ENCODE measurements at places on chromosomes 3 and 15.

- no peak for DNase-seq
These were observed 421.4 kb downstream of the SHQ1 start for GRCh38 chr3:72426618-72427397.

DNA sequence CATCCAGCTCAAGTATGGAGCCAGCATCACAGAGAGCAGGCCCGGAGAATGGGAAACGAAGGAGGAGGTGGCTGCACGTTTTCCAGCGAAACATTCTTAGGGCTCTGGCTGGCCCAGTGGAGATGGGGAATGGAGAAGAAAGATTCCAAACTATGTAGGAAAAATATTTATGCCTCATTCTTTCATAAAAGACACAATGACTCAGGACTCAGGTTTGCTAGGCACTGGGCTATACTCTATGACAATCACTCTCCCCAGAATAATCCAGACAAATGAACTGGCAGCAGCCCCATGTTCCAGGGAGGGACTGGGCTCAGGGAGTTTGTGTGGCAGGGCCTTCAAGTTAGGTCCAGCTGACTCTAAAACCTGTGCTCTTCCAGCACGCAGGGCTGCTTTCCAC lies 110.8 kb upstream of the RAD18 start:
- peak; percentile 63 for DNase-seq

DNA sequence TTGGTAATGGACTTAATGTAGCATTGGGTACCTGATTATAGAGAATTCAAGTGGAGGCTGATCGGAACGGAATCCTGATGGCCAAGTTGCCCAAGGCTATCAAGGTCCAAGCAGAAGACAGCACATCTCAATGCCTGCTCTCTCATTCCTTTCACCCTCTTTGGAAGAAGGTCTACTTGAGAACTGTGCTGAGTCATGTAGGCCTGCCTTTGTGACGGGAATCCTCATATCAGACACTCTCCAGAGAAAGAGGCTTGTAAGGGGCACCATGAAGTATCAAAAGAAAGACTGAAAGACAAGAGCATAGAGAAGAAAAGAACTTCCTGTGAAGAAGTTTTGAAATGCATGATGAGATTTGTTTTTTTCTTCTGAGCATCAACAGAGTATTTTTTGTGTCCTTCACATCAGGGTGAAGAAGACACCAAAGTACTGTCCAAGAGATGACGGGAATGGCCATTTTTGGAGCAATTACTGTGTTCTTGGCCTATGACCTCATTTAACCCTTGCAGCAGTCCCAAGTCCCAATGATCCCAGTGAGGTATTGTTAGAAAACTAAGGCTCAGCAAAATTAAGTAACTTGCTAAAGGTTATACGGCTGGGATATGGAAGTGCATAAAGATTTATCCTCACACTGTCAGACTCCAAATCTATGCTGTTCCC lies 13.2 kb upstream of the LARP6 start:
- no peak for DNase-seq

DNA sequence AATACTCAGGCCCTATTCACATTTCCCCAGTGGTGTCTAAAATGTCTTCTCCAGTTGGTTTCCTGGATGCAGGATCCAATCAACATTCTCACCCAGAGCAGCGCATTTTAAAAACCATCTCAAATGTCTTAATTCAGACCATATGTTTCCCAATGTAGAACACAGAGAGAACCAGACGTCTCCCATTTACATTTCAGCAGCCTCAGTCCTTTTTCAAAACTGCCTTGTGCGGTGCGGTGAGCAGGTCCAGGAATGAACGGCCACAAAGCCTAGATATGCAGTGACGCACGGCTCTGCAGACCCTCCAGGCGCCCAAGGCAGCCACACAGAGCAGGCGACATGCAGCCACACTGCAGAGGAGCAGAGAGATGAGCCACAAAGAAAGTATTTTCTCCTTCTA lies 66.1 kb upstream of the MEX3B start:
- DNase-seq, result peak; percentile 59

DNA sequence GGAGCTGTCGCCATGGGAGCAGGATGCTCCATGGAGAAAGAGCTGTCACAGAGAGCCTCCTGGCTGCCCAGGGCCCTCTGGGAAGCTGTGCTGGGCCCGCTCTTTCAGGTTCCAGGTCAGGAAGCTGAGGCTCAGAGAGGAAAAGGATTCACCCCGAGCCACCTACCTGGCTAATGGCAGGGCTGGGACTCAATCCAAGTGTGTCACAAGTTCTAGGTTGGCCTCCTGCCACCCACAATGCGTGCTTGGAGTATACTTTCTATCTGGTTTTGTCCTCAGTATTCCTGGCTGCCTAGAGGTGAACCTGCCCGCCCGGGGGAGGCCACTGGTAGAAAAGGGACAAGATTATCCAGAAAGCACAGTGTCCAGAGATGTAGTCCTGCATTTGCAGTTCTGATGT lies 23.6 kb downstream of the FAH start:
- DNase-seq, result no peak

- DNase-seq, result no peak
These were observed 108.7 kb downstream of the BDH1 start for GRCh38 chr3:197447057-197447456.

GRCh38 chr3:72800869-72801268 lies 47.4 kb downstream of the SHQ1 start:
- no peak for DNase-seq

DNA sequence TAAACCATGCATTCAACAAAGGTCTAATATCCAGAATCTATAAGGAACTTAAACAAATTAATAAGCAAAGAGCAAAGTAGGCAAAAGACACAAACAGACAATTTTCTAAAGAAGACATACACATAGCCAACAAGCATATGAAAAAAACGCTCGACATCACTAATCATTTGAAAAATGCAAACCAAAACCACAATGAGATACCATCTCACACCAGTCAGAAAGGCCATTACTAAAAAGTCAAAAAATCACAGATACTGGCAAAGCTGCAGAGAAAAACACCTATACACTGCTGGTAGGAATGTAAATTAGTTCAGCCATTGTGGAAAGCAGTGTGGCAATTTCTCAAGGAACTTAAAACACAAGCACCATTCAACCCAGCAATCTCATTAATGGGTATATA lies 53.8 kb downstream of the FSIP1 start:
- DNase-seq, result no peak

- no peak for DNase-seq
These were observed 220.7 kb upstream of the AZI2 start for GRCh38 chr3:28569357-28569756.

- no peak for DNase-seq
These were observed 73.5 kb downstream of the LRIG1 start for GRCh38 chr3:66427352-66427751.

GRCh38 chr15:84594617-84595290 lies 6.1 kb upstream of the ZSCAN2 start:
- DNase-seq, result no peak

- DNase-seq, result no peak
These were observed 40.1 kb downstream of the C2CD4B start for GRCh38 chr15:62124973-62125303.

All from AG08395 (cell line).